GM10248 (cell line): ENCODE measurements at places on chromosomes 5 and 9.

DNA sequence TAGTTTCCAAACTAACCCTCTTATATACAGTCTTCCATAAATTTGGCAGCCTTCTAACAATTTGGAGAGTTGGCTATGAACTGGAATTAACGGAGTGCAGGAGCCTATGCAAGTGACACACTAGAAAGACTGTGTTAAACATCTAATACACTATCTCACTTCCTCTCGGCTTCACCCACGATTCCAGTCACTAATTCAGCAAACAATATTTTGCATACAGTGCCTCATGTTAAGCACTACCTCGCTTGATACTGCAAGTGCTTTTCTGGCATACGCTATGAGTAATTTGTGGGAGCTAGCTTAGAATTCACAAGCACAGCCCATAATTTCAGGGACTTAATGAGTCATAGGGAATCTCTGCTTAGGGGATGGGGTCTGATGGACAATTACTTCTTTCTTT, 102.5 kb downstream of the ST8SIA4 start:
- DNase-seq, result peak; percentile 25

GRCh38 chr5:155193029-155193428, 179.5 kb downstream of the KIF4B start:
- no peak for DNase-seq

DNA sequence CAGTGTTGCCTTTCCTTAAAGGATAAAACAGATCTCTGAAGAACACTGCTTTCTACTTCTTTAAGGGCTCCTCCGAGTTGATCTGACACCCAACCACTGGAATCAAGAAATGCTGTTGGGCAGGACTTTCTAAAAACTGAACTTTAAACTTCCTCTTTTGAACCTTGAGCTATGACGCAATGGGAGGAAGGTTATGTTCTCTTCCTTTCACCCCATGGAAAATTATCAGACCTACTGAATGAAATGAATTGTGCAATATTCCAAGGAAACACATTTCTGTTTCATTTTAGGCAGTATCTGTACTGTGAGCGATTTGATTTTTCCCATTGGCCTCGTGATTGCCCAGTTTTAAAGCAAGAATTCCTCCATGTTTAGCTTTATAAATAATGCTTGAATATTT, 206.0 kb upstream of the PRR16 start:
- no peak for DNase-seq

DNA sequence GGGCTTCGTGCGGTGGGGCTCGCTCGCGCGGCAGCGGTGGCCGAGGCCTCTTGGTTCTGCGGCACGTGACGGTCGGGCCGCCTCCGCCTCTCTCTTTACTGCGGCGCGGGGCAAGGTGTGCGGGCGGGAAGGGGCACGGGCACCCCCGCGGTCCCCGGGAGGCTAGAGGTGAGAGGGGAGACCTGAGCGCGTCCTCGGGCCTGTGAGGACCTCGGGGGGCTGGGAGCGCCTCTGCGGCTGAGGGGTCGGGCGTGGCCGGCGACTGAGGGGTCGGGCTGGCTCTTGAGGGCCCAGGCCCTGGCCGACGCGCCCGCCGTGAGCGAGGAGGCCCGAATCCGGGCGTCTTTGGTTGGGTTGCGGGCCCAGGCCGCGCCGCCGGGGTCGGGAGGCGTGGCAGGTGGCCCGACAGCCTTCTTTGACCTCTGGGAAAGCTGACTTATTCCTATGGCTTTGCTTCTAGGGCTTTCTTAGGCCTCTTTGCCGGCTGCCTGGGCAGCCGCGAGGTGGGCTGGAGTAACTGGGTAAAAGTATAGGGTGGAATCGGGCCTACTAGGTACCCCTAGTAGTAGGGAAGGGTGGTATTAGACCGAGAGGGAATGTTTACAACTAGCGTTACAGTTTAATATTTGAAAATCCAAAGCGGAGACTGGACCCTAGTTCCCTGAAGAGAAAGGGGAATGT, at the start of gene CANX:
CANX (plus strand) TSS at position 33 of the 681 bp plus-strand sequence. CDS start 6,715 bp downstream, outside the sequence.
- DNase-seq, result no peak

DNA sequence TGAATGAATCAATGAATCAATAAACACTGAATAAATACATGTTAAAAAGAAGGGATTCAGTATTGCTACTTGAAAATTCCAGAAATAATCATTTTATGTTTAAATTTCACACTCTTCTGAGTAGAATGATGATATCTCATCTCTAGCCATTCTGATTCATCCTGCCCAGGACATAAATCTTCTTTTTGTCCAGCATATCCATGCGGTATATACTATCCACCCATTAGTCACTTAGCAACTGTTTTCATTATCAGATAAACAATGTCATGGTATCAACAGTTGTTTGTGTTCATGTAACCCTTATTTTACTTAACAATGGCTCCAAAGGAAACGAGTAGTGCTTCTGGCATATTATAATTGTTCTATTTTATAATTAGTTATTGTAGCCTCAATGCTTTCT, 432.4 kb upstream of the SMC2 start:
- no peak for DNase-seq

- no peak for DNase-seq
Observed at GRCh38 chr5:31771500-31771899, 132.6 kb downstream of the PDZD2 start.

DNA sequence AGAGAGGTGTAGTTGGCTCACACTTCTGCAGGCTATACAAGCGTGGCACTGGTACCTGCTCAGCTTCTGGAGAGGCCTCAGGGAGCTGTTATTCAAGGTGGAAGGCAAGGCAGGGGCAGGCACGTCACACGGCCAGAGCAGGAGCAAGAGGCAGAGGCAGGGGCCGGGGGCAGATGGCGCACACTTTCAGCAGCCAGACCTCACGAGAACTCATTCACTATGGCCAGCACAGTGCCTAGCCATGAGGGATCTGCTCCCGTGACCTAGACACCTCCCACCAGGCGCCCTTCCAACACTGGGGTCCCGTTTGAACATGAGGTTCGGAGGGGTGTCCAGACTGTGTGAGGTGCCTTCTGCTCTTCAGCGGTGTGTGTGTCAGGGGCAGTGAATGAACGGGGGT, 71.0 kb upstream of the FCN1 start:
- DNase-seq, result no peak

DNA sequence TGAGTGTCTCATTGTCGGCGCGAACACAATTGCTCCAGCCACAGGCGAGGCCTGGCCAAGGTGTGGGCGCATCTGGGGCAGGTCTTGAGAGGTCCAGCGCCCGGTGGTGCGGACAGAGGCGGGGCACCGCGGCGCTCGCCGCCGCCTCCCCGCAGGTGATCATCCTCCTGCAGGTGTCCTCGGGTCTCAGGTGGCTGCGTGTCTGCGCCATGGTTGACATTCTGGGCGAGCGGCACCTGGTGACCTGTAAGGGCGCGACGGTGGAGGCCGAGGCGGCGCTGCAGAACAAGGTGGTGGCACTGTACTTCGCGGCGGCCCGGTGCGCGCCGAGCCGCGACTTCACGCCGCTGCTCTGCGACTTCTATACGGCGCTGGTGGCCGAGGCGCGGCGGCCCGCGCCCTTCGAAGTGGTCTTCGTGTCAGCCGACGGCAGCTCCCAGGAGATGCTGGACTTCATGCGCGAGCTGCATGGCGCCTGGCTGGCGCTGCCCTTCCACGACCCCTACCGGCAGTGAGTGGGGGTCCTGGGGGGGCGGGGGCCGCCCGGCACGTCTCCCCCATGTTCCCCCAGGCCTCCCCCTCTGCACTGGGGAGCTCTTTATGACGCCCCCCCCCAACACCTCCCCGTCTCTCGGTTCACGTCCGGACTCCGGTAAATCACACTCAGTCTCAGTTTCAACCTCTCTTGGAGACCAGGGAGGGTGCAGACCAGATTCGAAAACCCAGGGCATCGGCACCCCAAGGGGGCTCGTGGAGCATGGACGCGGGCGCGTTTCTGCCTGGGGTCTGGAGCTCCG, 446 bp downstream of the NXNL2 start:
- no peak for DNase-seq

DNA sequence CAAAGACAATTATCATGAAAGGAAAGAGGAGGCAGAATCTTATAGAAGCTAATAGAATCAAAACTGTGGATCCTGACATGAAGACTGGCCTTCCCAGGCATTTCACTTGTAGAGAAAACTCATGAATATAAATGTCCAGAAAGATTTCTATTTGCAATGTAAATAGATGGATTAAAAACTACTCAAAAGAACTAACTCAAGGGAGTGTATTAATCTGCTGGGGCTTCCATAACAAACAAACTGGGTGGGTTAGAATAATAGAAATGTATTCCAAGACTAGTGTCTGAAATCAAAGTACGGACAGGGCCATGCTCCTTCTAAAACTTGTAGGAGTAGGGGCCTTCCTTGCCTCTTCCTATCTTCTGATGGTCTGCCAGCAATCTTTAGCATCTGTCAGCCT, 267.4 kb downstream of the ADAMTSL1 start:
- no peak for DNase-seq

- DNase-seq, result no peak
Observed at GRCh38 chr5:85143138-85143537, 758.5 kb upstream of the EDIL3 start.
